ENCODE measurements at places on chromosomes 2 and 18.

GRCh38 chr18:76988031-76988826 is 144.4 kb downstream of the MBP start:
- no peaks in the 10 kb centered on the region for H3K27me3 ChIP-seq
- H3K27ac ChIP-seq = no peak overlapping the region
- no peak for DNase-seq
- H3K36me3 ChIP-seq = no peaks in the 10 kb centered on the region
- H3K4me1 ChIP-seq = no peaks in the 10 kb centered on the region

DNA sequence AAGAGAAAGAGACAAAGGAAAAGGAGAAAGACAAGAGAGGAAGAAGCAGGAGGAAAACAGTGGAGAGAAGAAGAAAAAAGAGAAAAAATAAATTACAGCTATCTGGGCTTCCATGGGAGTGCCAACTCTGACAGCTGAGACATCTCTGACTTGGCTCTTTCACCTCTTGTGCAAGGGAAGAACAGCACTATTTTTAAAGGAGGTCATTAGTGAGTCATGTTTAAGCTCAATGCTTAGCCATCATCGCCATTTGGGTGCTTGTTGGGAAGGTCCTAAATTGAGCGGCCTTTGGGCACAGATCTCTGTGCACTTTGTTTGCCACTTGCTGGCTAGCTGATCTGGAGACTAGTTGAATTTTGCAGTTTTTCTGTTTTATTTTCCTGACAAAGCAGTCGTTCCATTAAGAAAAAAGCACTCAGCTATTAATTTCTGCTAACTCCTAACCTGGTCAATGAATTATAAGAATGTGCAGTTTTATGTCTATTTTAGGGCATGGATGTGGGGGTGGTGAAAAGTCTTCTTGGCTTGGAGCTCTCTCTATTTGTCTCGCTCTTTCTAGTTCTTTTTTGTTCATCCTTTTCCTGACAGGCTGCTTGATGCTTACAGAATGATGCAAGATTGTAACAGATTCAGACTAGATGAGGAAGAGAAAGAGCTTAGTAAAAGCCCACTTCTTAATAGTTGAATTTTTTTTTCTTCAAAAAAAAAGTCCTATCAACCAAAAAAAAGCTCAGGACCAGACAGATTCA is 231.5 kb downstream of the SLC8A1 start:
- H3K27ac ChIP-seq = no peak overlapping the region
- H3K27me3 ChIP-seq = no peaks in the 10 kb centered on the region
- no peaks in the 10 kb centered on the region for H3K36me3 ChIP-seq
- no peak for DNase-seq

- DNase-seq = no peak
- no peak overlapping the region for H3K27ac ChIP-seq
- H3K4me1 ChIP-seq = no peaks in the 10 kb centered on the region
- H3K27me3 ChIP-seq = no peaks in the 10 kb centered on the region
- H3K36me3 ChIP-seq = no peaks in the 10 kb centered on the region
- H3K4me3 ChIP-seq = no peak overlapping the region
Observed at GRCh38 chr2:128868686-128869551, 550.3 kb upstream of the HS6ST1 start.

DNA sequence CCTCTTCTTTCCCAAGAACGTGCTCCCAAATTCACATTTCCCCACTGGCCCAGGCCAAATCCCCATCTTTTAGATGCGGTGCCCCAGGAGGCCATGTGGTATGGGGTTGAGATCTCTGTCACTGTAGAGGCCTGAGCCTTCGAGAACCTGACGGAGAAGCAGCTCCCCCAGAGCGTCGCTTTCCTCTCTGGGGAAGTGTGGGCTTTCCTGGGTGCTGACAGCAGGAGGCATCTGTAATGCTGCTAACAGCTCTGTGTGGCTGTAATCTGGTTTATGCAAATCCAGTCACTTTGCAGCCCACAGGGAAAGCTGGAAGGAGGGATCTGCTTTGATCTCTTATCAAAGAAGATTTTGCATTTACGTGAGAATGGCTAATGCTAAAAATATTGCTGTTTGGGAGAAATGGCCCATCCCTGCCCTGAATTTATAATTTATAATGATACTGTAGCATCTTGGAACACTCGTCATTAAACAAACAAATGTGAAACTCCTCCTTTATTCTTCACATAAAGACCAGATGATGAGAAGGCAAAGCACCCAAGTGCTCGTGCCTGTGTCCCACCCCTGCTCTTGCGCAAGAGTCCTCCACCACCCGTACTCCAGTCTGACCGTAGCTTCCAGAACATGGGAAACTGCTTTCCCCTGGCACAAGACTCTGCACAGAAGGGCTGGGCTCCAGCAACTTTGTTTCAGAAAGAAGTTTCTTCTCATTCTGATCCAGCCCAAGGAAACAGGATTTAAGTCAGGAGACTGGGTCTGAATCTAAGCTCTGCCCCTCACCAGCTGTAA is 109.9 kb upstream of the EPC2 start:
- no peaks in the 10 kb centered on the region for H3K27me3 ChIP-seq
- H3K36me3 ChIP-seq = no peaks in the 10 kb centered on the region
- H3K27ac ChIP-seq = no peak overlapping the region
- DNase-seq = peak; percentile 17
- H3K4me1 ChIP-seq = peaks cover 5% of the 10 kb centered on the region

DNA sequence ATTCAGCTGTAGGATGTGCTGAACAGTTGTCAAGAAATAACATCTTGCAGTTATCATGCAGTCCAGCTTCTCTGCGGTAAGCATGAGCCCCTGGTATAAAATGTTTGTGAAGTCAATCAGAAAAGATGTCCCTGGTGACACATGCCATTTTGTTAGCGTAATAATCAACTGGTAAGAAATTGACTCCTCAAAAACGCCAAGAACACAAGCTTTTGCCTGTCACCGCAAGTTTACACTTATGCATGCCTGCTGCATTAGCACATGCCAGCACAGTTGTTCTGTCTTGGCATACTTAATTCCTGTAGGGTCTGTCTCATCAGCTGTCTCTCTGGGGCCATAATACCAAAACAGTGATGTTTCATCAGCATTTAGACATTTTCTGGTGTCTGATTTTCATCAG is 524.8 kb upstream of the DSEL start:
- no peak overlapping the region for H3K27ac ChIP-seq
- H3K27me3 ChIP-seq = no peaks in the 10 kb centered on the region
- DNase-seq = no peak
- no peaks in the 10 kb centered on the region for H3K36me3 ChIP-seq

GRCh38 chr2:240576036-240576435 is 7.8 kb downstream of the RNPEPL1 start:
- DNase-seq = no peak
- H3K4me1 ChIP-seq = peaks cover 22% of the 10 kb centered on the region
- no peaks in the 10 kb centered on the region for H3K27me3 ChIP-seq
- no peaks in the 10 kb centered on the region for H3K36me3 ChIP-seq
- H3K4me3 ChIP-seq = no peak overlapping the region

DNA sequence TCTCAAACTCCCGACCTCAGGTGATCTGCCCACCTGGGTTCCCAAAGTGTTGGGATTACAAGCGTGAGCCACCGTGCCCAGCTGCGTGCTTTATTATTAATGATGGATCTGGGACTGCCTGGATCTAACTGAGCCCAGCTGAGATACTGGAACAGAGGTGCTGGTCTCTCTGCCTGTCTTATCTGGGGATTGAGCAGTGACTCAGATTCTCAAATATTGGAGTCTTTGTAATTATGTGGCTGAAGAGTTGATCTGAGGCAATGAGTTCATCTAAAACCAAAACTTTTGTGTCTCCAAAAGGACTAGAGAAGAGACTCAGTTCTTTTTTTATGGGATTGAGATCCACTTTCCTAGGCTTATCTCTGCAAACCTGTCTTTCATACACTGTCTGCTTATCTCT is 16.3 kb downstream of the PLEKHB2 start:
- peak overlapping the region; percentile 79 for H3K27ac ChIP-seq
- DNase-seq = no peak
- H3K36me3 ChIP-seq = no peaks in the 10 kb centered on the region
- H3K27me3 ChIP-seq = no peaks in the 10 kb centered on the region
- no peaks in the 10 kb centered on the region for H3K4me1 ChIP-seq

GRCh38 chr2:24707143-24707542 is 86.0 kb downstream of the PTRHD1 start:
- H3K27ac ChIP-seq = no peak overlapping the region
- no peaks in the 10 kb centered on the region for H3K36me3 ChIP-seq
- H3K4me3 ChIP-seq = no peak overlapping the region
- H3K27me3 ChIP-seq = no peaks in the 10 kb centered on the region
- no peak for DNase-seq

DNA sequence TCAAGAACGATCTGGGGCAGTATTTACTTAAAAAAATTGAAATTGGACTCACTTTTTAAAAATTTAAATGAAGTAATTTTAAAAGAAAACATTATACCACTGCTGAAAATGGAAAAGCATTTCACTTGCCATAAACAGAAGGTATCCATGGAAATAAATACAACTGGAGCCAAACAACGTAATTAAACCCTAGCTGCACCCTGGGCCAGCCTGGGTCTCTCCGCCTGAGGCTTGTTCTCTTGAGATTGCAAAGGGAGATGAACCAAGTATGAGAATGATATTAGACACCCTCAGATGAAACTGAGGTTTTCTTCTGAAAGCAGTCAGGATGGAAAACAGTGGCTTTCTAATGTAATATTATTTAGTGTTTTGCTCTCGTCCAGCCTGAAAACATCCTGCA is 264.4 kb downstream of the KCNE4 start:
- no peak overlapping the region for H3K4me3 ChIP-seq
- no peaks in the 10 kb centered on the region for H3K4me1 ChIP-seq
- DNase-seq = no peak
- no peaks in the 10 kb centered on the region for H3K36me3 ChIP-seq

GRCh38 chr2:122100346-122100745 is 344.9 kb downstream of the TSN start:
- no peak overlapping the region for H3K4me3 ChIP-seq
- H3K27ac ChIP-seq = no peak overlapping the region
- H3K36me3 ChIP-seq = no peaks in the 10 kb centered on the region
- DNase-seq = no peak
- H3K27me3 ChIP-seq = no peaks in the 10 kb centered on the region

DNA sequence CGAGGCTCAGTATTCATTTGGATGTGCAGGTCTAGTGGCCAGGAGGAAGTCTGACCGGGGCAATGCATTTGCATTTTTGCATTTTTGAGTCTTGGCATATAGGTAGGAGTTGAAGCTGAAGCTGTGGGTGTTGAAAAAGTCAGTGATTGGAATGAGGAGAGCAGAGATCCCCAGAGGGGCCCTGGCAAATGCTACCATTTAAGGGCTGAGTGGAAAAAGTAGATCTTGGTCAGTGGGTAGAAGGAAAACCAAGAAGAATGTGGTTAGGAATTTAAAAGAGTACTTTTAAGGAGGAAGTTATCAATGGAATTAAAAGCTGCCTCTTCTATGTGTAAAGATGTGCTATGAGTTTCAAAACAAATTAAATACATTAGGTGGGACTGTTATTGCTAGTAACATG is 143.0 kb downstream of the ZEB2 start:
- DNase-seq = no peak
- no peaks in the 10 kb centered on the region for H3K36me3 ChIP-seq
- H3K27ac ChIP-seq = no peak overlapping the region
- no peaks in the 10 kb centered on the region for H3K4me1 ChIP-seq
- no peak overlapping the region for H3K4me3 ChIP-seq

GRCh38 chr2:122340246-122340645 is 584.8 kb downstream of the TSN start:
- DNase-seq = no peak
- no peaks in the 10 kb centered on the region for H3K4me1 ChIP-seq
- no peak overlapping the region for H3K27ac ChIP-seq
- H3K36me3 ChIP-seq = no peaks in the 10 kb centered on the region

GRCh38 chr2:133171393-133172004 is 396.8 kb downstream of the NCKAP5 start:
- peak; percentile 72 for DNase-seq
- H3K27me3 ChIP-seq = no peaks in the 10 kb centered on the region
- H3K4me1 ChIP-seq = peaks cover 6% of the 10 kb centered on the region
- no peak overlapping the region for H3K27ac ChIP-seq
- H3K4me3 ChIP-seq = no peak overlapping the region

GRCh38 chr18:57846258-57846657 is 43.1 kb upstream of the ATP8B1 start:
- peaks cover 10% of the 10 kb centered on the region for H3K4me1 ChIP-seq
- no peak overlapping the region for H3K4me3 ChIP-seq
- H3K36me3 ChIP-seq = no peaks in the 10 kb centered on the region
- DNase-seq = peak; percentile 64
- H3K27ac ChIP-seq = peak overlapping the region; percentile 62

DNA sequence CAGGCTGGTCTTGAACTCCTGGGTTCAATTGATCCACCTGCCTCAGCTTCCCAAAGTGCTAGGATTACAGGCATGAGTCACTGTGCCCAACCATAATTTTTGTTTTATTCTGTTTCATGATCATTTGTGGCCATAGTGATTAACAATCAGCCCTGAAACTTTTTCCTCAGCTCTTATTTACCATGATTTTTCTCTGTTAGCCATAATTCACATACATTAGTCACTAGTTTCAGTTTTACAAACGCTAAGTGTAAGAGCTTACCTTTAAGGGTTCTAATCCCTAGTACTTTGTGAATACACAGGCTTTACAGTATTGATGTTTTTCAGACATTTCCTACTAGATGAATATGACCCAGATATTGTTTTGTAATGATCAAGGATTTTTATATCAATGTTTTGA is 216.1 kb downstream of the DPP4 start:
- H3K4me3 ChIP-seq = no peak overlapping the region
- no peak for DNase-seq
- no peaks in the 10 kb centered on the region for H3K27me3 ChIP-seq
- no peaks in the 10 kb centered on the region for H3K4me1 ChIP-seq
- no peak overlapping the region for H3K27ac ChIP-seq
- no peaks in the 10 kb centered on the region for H3K36me3 ChIP-seq

GRCh38 chr2:151020411-151020810 is 241.3 kb downstream of the RBM43 start:
- no peak for DNase-seq
- H3K4me3 ChIP-seq = no peak overlapping the region
- no peaks in the 10 kb centered on the region for H3K4me1 ChIP-seq
- H3K27ac ChIP-seq = no peak overlapping the region

- no peak overlapping the region for H3K4me3 ChIP-seq
- no peak for DNase-seq
- no peaks in the 10 kb centered on the region for H3K36me3 ChIP-seq
- H3K27ac ChIP-seq = no peak overlapping the region
- H3K4me1 ChIP-seq = no peaks in the 10 kb centered on the region
Observed at GRCh38 chr2:160647967-160648685, 154.5 kb upstream of the RBMS1 start.
